GF-D8 (cell line): ENCODE measurements at places on chromosomes 6 and 20.

GRCh38 chr6:160127270-160128124, 5.9 kb downstream of the SLC22A1 start:
- no peak for DNase-seq

- DNase-seq = no peak
These were observed 40.3 kb downstream of the ABRACL start for GRCh38 chr6:139068846-139069245.

- DNase-seq = no peak
These were observed 45.8 kb downstream of the AGPAT4 start for GRCh38 chr6:161228096-161228495.

GRCh38 chr6:25709761-25710160, 44.8 kb upstream of the SLC17A4 start:
- DNase-seq = no peak

- DNase-seq = peak; percentile 66
These were observed 7.9 kb upstream of the ARMC12 start for GRCh38 chr6:35728683-35729678.

DNA sequence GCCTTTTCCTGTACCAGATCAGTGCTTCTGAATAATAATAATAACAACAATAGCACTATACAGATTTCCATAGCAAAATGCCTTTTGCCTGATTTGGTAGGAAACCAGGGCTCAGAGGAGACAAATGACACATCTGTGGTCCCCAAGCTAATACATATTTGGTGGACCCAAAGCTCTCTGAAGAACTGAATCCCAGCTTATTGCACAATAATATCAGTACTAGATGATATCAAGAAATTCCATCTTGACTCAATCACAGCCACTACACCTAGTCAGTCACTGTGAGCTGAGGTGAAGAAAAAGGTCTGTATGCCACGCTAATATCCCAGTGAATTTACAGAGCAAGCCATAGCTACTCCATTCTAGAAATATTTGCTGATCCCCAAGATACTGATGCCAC, 270.6 kb upstream of the RIN2 start:
- no peak for DNase-seq

- DNase-seq = no peak
These were observed 244.7 kb upstream of the BTBD3 start for GRCh38 chr20:11672959-11673358.

DNA sequence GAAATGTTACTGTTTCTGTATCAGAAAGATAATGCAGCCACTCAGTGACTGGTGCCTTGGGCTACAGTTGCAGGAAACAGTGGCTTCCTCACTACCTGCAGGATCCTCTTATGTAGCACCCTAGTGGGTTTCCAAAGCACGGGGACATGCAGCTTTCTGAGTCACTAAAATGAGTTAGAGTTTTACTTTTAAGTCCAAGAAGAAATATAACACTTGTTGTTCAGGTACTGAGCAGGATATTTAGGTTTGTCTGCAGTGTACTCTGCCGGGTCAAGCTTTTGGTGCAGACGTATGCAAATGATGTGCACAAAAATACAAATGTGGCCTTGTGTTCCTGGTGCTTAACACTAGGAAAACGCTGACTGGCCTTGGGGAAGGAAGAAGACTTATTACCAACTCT, 22.0 kb downstream of the ACSS1 start:
- no peak for DNase-seq

- DNase-seq = no peak
These were observed 69.9 kb upstream of the DDR1 start for GRCh38 chr6:30814146-30815040.

- no peak for DNase-seq
These were observed 989 bp downstream of the FITM2 start for GRCh38 chr20:44309763-44310663.

- DNase-seq = peak; percentile 52
These were observed 6.0 kb downstream of the PNLDC1 start for GRCh38 chr6:159806021-159806458.

GRCh38 chr6:136685540-136686108, 106.7 kb downstream of the MAP3K5 start:
- DNase-seq = no peak

DNA sequence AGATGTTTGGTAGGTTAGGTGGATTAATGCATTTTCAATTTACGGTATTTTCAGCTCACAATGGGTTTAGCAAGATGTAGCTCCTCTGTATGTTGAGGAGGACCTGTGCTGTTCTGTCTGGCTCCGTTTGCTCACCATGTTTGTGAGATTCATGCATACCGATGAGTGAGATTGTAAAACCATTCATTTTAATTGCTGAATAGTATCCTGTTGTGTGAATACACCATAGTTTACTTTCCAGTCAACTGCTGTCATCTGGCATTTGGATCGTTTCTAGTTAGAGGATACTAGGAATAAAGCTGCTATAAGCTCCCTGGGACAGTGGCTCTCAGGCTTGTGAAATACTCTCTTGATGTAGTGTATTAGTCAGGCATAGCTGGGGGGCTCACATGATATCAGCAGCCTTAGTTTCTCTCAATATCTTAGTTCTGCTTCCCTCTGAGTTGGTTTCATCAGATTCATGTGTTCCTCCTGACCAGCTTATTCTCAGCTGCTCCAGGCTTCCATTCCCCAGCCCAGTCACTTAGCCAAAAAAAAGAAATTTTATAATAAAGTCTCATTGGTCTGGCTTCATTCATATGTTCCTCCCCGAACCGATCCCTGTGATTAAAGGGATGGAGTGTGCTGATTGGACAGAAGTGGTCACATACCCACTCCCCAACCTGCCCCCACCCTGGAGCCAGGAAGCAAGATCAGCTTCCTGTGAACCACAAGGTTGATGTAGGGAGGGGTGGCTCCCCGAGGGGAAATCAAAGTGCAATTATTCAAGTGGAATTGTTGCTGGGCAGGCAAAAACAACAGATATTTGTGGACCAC, 10.9 kb upstream of the B4GALT5 start:
- peak; percentile 41 for DNase-seq

DNA sequence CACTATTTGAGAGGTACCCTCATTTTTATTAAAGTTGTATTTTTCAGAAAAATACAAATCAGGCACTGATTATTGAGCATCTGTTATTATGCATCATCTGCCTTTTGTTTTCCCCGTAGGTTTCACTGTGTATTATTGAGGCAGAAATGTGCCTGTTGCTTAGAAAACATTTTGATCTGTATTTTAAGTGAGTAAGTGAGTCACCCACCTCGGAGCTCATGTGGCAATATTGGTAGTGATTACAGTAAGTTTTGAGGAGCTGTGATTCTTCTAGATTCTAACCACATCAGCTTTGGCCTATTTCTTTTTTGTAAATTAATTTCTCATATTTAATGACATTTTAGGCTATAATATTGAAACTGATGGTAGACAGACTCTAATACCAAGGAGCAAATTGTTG, 59.6 kb upstream of the LAMP5 start:
- DNase-seq = no peak

GRCh38 chr6:168638468-168639271, 197.7 kb downstream of the SMOC2 start:
- DNase-seq = no peak

- no peak for DNase-seq
These were observed 70.2 kb upstream of the CCDC167 start for GRCh38 chr6:37569743-37570481.

DNA sequence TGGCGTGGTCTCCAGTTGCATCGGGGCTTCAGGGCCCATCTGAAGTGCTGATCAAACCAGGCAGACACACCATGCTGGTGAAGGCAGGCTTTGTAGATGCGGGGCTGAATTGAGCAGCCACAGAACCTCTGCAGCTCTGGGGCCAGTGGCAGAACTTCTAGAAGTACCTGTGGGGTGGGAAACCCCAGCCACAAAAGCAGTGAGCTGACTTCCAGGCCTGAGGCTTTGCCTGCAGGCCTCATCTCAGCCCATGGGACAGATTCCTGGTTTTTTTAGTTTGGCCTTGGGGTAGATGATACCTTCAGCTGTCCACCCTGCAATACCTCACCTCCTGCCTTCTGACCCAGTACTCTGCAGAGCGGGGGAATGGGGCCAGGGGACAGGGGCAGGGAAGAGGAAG, 14.1 kb downstream of the C20orf173 start:
- DNase-seq = no peak

DNA sequence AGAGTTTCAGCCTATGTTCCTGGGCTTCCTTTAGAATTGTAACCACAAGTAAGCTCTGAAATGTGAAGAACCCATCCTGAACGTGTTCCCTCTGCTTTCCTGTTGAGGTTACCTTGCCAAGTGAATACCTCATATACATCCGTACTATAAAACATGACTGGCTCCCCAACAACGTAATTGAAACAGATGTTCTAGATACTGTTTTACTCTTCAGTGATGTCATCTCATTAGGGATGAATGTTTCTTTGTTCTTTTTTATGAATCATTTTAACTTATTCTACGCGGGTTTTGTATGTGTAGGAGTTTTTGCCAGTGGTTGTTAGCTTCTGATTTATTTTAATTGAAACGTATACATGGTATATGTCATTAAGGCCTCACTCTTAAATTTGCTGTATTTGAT, 166.8 kb downstream of the SAMD5 start:
- DNase-seq = no peak

- no peak for DNase-seq
These were observed 41.2 kb downstream of the BTBD3 start for GRCh38 chr20:11958855-11959254.

- DNase-seq = no peak
These were observed 2.1 kb upstream of the TMX4 start for GRCh38 chr20:8021541-8022269.

DNA sequence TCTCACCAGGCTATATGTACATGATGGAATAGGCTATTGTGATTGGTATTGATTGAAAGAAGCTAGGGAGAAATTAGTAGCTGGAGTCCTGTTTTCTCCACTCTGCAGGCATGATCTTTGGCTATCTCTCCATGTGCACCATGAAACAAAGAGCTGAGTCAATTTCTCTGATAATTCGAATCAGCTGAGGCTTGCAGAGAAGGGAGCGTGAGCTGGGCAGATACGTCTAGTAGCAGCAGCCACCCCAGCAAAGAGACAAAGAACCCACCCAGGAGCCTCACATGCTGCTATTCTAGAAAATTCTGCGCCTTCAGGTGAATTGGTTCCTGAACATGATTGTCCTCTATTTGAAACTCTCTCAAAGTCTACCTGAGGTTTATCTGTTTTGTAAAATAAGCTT, 6.9 kb upstream of the SGK1 start:
- DNase-seq = no peak

GRCh38 chr6:74420221-74420620, 724.2 kb downstream of the CD109 start:
- no peak for DNase-seq

DNA sequence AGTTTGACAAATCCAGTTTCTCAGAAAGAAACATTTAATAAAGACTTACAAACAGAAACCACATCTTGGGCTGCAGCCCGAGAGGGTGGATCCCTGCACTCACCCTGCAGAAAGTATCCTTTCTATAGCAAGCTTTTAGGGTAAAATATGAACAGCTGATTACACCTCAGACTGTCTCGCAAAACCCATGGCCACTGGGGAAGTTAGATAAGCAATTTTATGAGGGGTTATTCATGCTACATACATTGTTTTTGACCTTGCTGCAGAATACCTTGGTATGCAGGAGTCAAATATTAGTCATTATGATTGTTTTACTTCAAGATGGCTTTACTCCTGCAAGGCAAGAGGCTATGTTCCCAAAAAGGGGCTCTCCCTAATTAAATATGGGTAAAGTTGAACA, 126.9 kb downstream of the OR2B2 start:
- no peak for DNase-seq

- DNase-seq = no peak
These were observed 954.7 kb upstream of the MAN1A1 start for GRCh38 chr6:120304223-120304622.

DNA sequence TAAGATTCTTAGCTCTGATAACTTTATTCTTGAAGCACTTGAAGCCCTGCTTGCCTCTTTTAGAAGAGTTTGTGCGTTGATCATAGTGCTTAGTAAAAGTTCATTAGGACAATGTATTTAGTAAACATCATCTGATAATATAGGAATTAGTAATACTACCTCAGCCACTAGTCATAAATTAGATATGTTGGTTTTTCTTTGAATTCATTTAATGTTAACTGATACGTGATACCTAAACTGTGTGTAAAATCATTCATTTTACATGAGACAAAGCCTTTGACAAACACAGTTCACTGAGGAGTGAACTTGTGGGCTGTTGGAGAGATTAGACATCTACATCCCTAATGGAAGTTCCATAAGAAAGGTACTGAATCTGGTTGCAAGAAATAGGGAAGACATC, 91.6 kb downstream of the RNF217 start:
- no peak for DNase-seq

- no peak for DNase-seq
These were observed 78.7 kb downstream of the CDH26 start for GRCh38 chr20:60036746-60037499.

GRCh38 chr6:106614166-106614565, 15.1 kb downstream of the RTN4IP1 start:
- DNase-seq = no peak

DNA sequence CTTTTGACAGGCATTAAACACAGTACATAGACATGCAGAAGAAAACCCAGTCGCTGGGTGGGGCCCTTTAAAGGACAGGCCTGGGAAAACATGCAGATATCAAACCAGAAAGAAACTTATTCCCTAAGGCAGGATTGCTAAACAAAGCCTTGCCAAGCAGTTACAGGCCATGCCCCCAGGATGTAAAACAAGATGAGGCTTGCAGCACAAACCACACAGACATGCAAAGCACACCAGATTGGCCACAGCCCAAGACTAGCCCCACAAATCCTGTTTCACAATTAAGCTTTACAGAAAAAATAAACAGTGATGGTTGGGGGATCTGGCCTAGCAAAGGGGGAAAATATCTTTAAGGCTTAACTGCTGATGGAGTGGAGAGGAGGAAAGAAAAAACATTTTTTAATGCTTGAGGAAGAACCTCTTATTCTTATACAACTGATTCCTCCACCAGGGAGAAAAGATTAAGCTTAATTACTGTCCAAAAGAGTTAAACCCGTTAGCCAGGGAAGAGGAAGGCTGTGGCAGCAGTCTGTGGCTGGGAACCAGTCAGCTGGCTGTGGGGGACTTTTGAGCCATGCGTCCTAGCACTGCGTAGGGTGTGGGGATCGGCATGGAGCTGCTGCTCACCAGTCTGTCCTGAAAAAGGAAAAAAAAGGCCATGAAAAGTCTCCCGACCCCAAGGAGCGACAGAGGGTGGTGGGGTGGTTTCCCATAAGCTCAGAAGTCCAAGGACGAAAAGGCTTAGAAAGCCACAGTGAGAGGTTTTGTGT, 28.4 kb downstream of the COL19A1 start:
- DNase-seq = peak; percentile 39

- DNase-seq = no peak
These were observed 345.4 kb downstream of the CD109 start for GRCh38 chr6:74041420-74041819.
